ENCODE measurements at places on chromosomes 11 and 22.
A peak's percentile ranks its signal among the peaks of the same experiment; 100 is the strongest.

GRCh38 chr11:69384251-69385143 is 90.5 kb downstream of the MYEOV start:
- no peak for DNase-seq

DNA sequence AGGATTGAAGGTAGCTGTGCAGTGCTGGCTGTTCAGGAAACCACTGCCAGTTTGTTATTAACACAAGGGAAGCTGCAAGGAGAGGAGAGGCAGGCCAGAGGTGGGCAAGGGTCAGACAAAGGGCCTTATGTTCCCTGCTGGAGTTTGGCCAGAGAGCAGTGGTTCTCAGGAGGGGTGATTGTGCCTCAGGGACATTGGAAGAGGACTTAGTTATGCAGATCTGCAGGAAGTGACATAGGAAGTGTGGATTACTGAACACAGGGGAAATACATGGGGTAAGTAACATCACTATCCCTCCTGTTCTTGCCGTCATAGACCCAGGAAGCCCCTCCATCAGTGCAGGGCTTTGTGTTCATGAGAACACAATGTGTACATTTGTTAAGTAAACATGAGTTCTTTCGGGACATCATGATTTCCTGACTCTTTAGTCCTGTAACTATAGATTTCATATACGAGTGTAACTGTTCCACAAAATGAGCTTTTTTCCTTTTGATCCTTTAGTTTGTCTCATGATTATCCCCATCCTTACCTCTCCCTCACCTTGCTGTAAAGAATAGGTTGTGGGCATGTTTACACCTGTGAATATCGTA is 5.9 kb downstream of the SRRD start:
- peak; percentile 18 for DNase-seq

DNA sequence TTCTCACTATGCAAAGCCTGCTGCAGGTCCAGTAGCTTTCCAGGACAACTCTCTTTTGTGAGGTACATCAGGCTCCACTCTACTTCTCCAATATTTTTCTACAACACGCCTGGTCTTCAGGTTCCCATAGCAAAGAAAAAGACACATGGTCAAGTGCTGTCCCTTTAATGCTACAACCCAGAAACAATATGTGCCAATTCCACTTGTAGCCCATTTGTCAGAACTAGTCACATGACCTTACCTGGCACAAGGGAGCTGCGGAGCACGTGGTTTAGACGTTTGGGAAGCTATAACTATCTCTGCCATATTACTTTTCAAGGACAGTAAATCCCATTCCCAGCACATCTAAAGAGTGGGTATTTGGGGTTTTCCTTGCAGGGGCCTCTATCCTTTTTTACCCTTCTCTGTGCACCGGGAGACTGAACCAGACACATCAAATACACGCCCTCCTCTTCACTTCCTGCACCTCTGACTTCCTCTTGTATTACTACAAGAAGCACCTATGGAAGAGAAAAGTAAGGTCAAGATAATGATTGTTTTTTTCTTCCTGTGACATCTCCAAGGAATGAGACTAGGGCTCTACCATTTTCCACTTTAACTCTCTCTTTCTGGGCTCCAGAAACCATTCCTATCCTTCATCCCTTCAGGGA is 237.6 kb downstream of the ETS1 start:
- DNase-seq: no peak

GRCh38 chr11:106553304-106553703 is 465.0 kb downstream of the GUCY1A2 start:
- DNase-seq: no peak

DNA sequence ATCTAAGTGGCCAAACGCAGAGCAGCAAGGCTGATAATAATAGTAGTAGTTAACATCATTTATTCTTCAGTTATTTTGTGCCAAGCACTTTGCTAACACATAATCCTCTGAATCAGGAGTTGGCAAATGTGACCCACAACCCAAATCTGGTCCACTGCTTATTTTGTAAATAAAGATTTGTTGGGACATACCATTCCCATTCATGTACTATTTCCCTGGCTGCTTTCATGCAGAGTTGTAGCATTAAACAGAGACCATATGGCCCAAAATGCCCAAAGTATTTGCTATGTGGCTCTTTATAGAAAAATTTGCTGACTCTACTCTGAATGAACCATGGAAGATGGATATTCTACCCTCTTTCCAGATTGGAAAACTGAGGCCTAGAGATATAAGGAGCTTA is 50.3 kb downstream of the COMMD9 start:
- no peak for DNase-seq

GRCh38 chr22:26985931-26986782 is 328.8 kb downstream of the MIAT start:
- DNase-seq: no peak

- no peak for DNase-seq
These were observed 14.5 kb downstream of the USP35 start for GRCh38 chr11:78203184-78203583.

- no peak for DNase-seq
These were observed 23.4 kb downstream of the TPBGL start for GRCh38 chr11:75263944-75264349.

GRCh38 chr11:73143126-73143838 is 1.2 kb upstream of the FCHSD2 start:
- DNase-seq: no peak
